ENCODE measurements at places on chromosomes 16 and 17.

DNA sequence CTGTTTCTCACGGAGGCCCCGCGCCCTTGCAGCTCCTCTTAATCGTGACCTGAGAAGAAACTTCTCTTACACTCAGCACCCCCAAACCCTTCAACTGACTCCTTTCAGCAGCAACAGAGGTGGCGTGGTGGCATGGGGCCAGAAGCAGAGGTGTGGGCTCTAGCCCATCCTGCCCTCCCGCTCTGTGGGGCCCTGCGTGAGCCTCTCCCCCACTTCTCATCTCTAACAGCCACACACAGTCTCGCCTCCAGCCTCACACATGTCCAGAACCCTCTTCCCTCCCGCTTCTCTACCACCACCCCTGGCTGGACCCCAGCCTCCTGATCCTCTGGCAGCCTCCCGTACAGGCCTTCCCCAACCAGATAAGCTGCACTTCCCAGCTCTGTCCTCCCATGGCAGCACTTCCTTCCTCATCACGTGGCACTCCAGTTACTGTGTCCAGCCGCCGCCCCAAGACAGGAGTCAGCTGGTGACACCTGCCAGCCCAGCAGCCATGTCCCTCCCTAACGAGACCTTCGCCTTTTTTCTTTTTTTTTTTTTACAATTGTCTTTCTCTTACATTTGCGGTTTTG, 30.5 kb downstream of the NSMCE1 start:
- peak; percentile 28 for ATAC-seq

GRCh38 chr17:13592427-13592826, 9.3 kb downstream of the HS3ST3A1 start:
- no peak for ATAC-seq

DNA sequence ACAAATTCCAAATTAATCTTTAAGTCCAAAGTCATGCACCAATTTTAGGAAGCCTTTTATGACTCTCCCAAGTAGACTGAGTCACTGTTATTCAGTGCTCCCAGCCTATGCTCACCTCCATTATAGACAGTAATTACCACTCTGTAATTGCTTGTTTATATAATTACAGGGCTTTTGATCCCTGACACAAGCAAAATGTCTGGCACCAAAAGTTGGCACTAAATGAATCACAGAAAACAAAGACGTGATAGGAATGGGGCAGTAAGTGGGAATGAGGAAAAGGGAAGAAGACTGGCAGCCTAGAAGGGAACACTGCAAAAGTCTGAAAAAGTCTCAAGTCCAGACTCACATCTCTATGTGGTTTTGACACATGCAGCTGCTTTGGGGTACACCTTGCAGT, 94.1 kb downstream of the SLC39A11 start:
- ATAC-seq, result no peak

GRCh38 chr17:51707216-51707615, 446.9 kb downstream of the UTP18 start:
- no peak for ATAC-seq

DNA sequence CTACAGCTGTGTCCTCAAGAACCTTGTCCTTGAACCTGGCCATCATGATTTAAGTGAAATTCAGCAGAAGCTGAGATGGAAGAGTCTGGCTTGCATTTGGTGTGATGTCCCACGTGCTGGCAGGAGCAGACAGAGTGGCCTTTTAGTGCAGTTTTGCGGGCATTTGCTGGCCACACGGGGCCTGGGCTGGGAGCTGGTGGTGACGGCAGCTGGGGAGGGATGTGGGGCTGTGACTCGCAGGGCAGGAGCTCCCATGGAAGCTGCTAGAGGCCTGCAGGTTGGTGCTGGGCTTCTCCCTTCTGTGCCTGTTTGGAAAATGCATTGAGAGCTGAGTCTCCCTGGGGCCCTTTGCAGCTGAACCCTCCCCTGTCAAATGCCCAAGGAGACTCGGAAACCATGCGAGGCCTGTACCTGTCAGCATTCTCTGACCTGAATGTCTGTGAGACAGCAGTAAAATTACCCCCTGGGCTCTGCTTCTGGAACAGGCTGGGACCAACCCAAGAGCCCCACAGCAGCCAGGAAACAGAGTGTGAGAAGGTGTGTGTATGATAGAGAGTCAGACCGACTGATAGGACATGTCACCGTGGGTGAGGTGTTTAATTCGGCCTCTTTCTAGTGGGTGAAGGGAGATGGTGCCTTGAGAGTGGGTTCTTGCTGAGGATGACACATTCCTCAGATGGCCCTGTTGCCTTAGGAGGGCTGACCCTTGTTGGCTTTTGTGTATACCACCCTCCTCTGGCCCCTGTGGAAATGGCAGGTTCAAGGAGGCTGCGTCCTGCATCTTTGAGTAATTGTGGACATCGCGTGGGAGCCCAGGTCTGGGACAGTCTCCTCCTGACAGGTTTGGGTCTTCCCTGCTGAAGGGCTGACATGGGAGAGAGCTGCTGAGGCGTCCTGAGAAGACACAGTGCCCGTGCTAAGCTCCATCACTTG, 145.5 kb downstream of the MSI2 start:
- no peak for ATAC-seq

- no peak for ATAC-seq
Measured at GRCh38 chr17:71405101-71405500, 715.7 kb upstream of the SOX9 start.

- ATAC-seq, result no peak
Measured at GRCh38 chr17:56038131-56038530, 115.1 kb upstream of the ANKFN1 start.

DNA sequence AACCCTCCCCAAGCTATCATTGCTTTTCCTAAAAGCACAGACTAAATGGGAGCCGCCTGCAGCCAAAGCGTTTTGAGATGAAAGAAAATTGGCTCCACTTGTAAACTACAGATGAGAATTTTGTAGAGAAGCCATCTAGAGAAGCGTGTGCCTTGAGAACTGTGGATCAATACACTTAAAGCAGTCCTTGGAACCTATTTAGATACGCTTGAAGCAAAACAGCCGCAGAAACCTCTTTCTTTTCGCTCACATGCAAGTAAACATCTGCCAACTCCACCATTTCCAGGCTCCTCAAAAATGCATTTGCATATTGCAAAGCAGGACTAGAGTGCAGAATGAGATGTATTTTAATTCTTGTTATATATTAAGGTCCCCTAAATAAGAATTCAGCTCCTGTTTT, 13.1 kb downstream of the KIAA0513 start:
- no peak for ATAC-seq

GRCh38 chr17:14427900-14428647, 127.2 kb downstream of the HS3ST3B1 start:
- peak; percentile 39 for ATAC-seq

DNA sequence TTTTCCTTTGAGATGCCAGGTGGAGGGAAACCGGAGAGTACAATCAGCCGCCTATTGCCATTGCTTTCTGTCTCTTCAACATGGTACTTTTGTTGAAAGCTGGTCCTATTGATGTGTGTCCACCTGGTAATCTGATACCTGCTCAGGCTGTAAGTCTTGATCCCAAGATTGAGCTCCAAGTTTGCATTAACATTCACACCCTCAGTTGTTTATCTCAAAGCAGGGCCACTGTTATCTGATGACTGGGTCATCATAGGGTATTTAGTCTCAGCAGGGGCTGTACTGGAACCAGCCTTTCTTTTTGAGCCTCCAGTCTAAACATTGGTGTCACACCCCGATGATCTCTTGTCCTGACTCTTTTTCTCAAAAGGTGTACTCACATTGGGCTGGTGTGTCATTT, 370.3 kb upstream of the TOM1L1 start:
- no peak for ATAC-seq

DNA sequence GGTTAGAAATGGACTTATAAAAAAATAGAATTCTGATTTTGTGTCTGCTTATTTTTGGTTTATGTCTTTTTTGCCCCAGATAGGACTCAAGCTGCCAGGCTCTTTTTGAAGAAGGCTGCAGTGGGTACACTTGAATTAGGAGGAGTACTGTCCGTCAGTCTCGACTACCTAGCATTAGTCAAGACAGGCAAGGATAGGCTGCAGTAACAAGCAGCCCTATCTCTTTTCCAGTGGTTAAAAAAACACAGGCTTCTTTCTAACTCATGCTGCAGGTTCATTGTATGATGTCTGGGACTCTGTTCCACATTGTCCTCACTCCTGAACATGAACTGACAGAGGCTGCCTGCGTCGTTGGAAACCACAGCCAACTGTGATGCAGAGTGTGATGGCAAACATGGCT, 8.0 kb downstream of the C16orf46 start:
- ATAC-seq, result no peak

DNA sequence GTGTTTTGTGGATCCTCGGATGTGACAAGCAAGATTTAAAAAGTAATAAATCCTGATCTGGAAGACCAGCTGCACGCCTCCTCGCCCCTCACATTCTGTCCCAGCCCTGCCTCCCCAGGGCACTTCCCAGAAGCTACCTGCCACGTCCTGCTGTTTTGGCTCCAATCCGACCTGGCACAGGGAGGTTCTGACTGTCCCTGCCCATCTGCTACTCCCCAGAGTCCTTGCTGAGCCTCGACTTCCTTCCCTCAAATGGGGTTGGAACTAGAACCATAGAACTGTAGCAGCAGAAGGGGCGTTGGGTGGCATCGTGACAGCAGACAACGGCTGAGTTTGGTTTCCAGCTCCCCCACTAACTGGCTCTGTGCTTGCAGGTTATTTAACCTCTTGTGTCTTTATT, 71.7 kb downstream of the RPH3AL start:
- peak; percentile 38 for ATAC-seq

GRCh38 chr17:59620518-59621259, 994 bp downstream of the CLTC start:
- peak; percentile 0 for ATAC-seq

- no peak for ATAC-seq
Measured at GRCh38 chr17:17146786-17147406, 59.2 kb downstream of the PLD6 start.

GRCh38 chr16:56614549-56614991, 6.2 kb downstream of the MT2A start:
- ATAC-seq, result no peak

GRCh38 chr16:50695017-50696000, 1.9 kb downstream of the NOD2 start:
- ATAC-seq, result no peak

DNA sequence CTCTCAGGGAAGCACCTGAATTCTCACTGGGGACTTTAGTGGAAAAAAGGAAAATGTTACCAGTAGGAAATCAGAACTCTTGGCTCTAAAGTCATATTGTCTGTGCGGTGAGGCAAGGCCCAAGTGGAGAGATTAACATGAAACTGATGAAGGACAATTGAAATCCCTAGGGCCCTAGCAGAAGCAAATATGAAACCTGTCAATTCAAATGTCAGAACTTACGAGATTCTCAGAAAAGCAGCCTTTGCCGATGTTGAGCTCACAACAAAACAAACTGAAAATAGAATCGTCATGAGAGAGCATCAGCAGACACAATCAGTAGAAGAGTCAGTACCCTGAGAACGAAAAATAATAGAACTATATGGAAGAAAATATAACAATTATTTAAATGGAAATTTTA, 108.8 kb downstream of the ELAC2 start:
- ATAC-seq, result no peak

DNA sequence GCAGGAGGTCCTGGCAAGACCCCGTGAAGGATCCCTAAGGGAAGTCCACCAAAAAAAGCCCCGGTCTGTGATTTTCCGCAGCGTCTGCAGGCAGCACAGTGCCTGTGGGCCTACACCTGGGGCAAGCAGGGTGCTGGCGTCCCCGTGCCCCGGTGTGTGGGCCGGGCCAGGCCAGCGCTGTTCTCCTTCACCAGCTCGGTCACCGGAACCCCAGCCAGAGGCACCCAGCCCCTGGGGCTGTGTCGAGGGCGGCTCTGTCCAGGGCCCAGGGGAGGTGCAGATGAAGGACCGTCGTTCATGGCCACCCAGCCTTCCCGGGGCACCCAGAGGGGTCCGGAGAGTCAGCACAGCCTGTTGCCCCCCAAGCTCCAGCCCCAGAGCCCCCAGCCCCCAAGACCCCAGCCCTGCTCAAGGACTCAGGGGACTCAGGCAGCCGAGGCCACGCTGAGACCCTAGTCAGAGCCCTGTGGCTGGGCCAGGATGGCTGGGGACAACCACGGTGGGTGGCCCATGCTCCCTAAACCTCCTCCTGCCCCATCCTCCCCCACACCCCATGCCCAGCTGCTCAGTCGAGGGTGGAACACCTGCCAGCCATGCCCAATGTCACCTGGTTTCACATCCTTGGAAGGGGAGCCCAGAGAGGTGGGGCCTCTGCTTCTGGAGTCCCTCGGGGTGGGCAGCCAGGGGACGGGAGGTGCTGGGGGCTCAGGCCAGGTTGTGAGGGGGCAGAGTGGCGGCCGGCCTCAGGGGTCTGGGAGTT, 5.7 kb upstream of the C1QTNF8 start:
- no peak for ATAC-seq

DNA sequence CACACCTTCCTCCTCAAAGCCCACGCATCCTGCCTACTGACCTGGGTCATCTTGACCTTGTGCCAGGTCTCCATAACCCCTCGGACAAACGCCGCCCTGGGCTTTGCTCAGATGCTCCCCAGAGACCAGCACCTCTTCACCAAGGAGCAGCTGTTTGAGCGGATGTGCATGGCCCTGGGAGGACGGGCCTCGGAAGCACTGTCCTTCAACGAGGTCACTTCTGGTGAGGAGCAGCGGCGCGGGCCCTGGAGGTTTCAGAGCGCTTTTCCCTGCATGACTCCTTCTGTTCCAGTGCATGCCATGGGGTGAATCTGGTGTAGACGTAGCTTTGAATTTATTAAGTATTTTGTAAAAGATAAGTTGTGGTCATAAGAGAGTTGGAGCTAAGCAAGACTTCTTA, 7.6 kb upstream of the RPL13 start:
- ATAC-seq, result no peak

GRCh38 chr17:42850954-42851353, at the start of gene AOC3:
Gene AOC3 (plus strand): TSS chr17:42851199. CDS start chr17:42851344, 145 bp downstream.
- no peak for ATAC-seq

DNA sequence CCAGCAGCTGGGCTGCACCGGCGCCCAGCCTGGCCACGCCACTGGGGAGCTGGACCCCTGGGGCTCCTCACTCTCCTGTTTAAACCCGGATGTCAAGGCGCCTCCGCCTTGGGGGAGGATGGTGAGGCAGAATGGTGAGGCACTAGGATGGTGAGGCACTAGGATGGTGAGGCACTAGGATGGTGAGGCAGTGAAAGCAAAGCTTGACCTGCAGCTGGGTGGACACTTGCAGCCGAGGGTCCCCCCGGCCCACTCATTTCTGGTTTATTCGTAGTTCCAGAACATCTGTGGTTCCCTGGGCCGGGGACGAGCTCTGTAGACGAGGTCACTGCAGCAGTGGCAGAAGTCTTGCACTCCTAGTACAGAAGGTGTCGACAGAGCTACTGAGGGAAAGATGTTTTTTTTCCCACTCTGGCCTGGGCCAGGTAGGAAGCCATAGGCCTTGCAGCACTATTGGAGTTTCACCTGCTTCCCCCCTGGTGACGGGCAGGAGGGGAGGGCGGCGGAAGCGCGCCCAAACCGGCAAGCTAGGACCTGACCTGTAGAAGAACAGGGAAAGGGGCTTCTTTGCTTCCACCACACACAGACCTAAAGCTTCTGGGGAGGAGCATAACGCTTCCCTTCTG, 1.1 kb upstream of the HNF1B start:
- no peak for ATAC-seq

DNA sequence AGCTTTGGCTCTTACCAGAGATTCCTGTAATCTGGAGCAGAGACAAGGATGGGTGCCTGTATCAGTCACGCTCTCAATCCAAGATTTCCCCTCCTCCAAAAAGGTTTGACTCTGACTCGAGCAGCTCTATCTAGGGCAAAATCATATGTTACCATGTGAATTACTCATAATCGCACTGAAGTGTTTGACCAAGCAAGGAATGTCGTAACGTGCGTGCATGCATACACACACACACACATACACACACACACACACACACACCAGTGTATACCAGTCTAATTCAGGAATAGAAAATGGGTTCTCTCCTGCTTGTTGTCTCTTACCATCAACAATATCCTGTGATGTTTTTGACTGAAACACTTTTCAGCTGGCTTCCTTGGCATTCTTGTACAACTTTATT, 835.1 kb downstream of the KCNJ2 start:
- no peak for ATAC-seq

GRCh38 chr17:78113804-78114785, 14.5 kb downstream of the TMC6 start:
- peak; percentile 26 for ATAC-seq

Measured in esophagus mucosa (tissue), 1 donor.